ENCODE measurements at places on chromosomes 7 and 10. TPM values are rescaled to one million over a fixed set of nuclear protein-coding genes. Genes with fewer than 3 reads are reported as not detected.
A peak's percentile ranks its signal among the peaks of the same experiment; 100 is the strongest.

DNA sequence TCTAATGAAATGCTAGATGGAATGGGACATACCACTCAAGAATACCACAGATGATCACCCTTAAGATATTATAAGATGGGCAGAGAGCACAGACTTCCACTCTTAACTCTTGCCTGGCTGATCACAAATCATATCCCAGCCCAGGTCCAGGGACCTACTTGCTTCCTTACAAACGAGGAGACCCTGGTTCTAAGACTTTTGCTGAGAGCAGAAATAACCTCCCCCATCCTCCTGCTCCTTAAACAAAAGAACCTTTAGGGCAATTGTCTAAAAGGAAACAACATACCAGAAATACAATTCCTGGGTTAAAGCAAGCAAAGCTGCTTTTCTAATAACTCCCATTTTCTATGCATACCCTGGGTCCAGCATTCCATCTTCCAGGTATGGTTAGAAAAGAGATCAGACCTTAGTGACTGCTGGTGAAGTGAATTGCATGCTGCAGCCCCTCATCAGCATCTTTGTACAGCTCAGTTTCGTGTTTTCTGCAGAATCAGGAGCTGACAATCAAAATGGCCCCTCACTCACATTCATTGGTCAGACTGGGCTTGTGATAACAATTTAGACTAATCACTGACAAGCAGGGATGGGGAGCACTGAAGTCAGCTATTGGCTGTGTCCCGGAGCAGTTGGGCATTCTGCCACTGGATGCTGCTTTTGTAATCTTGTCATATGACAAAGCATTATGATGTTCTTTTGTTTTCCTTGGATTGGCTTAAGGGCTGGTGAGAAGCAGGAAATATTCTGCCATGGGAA lies 14.6 kb downstream of the IFIT3 start:
- peak; percentile 61 for DNase-seq

DNA sequence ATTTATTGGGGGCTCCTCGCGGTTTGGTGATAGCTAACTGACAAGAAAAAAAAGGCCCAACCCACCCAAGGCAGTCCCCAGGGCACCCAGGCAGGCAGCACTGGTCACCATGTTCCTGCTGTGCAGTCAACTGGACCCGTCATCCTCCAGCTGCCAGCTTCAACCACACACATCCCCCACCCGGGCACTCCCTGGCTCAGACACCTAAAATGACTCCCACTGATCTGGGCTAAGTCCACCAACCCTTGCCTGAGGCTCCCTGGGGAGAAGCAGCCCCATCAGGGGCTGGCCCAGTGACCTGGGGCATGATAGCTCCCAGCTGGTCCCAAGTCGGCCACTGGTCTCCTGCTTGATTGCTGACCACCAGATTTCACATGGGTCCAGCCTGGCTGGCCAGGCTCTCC lies 161.8 kb downstream of the NRF1 start:
- no peak for DNase-seq

GRCh38 chr10:118108194-118109026 lies 61.7 kb upstream of the RAB11FIP2 start:
- DNase-seq = no peak

DNA sequence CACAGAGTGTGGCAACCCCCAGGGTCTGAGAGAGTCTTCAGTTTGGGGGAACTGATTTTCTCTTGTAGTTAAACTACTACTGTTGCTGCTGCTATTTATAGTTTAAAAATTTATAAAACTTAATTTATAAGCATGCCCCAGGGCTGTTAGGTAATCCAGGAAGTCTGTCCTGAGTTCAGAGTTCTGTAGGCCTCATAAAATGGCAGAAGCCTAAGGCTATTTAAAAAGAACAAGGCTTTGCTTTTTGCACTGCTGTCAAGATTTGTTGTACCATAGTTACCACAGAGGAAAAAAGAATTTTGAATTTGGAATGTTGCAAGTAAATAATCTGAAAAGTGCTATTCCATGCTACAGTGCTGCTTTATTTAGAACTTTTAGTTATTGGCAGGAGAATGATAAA lies 66.1 kb downstream of the AGK start:
- no peak for DNase-seq

DNA sequence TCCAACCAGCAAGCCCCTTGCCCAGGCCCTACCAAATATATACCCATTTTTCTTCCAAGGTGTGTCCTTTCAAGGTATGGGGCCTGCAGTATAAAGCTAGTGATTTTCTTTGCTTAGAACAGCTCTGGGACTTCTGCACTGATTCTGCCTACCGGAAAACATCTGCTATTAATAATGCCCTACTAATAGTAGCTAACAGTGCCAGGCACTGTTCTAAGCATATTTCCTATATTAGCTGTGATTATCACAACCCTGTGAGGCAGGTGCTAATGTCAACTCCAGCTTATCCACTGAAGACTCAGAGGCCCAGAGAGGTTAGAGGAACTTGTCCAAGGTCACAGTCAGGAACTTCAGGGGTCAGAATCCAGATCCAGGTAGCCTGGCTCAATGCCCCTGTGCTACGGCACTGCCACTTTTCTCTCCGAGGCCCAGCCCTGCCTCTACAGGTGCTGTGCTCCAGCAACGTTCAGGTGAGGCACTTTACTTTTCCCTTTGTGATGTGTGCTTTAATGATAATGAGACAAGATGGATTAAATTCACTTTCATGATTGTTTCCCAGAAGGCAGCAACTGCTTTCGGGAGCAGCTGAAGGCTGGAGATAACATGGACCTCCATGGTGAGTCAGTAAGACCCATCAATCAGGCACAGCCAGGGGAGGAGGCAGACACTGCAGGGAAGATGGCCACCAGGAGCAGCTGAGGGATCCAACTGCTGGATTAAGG lies 26.7 kb downstream of the TAS2R41 start:
- no peak for DNase-seq

DNA sequence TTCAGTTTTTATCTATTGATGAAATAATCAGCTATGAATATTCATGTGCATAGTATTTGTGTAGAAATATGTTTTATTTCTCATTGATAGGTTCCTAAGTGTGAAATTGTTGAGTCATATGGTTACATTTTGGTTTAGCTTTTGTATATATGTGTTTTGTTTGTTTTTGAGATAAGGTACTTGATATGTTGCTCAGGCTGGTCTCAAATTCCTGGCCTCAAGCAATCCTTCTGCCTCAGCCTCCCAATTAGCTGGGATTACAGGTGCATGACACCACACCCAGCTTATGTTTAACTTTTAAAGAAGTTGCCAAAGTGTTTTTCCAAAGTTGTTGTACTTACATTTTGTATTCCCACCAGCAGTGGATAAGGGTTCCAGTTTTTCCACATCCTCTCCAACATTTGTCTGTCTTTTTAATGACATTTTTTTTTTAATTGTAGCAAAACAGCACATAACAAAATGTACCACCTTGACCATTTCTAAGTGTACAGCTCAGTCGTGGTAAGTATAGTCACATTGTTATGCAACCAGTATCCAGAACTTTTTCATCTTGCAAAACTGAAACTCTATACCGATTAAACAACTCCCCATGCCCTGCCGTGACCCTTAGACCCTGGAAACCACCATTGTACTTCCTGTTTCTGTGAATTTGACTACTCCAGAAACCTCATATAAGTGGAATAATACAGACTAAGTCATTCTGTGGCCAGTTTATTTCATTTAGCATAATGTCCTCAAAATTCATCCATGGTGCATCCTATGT lies 12.6 kb upstream of the UBE2D1 start:
- DNase-seq = no peak

GRCh38 chr7:95622001-95622549 lies 25.8 kb upstream of the PDK4 start:
- DNase-seq = no peak

DNA sequence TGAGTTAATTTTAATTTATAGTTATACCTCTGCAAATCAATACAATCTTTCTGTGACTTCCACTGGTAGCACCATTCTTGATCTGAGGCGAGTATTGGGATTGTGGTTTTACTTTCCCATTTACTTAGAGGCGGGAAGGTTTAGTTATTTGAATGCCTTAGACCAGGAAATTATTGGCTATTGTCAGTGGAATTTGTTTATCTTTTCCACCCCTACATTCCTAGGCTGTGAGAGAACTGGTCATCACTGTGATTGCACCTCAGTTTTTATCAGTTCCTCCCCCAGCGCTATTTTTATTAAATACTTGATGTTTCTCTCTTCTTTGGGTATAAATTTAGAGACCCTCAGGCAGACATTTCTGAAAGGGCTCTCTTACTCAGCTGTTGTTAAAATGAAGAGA lies 29.9 kb downstream of the CDK14 start:
- DNase-seq = no peak

DNA sequence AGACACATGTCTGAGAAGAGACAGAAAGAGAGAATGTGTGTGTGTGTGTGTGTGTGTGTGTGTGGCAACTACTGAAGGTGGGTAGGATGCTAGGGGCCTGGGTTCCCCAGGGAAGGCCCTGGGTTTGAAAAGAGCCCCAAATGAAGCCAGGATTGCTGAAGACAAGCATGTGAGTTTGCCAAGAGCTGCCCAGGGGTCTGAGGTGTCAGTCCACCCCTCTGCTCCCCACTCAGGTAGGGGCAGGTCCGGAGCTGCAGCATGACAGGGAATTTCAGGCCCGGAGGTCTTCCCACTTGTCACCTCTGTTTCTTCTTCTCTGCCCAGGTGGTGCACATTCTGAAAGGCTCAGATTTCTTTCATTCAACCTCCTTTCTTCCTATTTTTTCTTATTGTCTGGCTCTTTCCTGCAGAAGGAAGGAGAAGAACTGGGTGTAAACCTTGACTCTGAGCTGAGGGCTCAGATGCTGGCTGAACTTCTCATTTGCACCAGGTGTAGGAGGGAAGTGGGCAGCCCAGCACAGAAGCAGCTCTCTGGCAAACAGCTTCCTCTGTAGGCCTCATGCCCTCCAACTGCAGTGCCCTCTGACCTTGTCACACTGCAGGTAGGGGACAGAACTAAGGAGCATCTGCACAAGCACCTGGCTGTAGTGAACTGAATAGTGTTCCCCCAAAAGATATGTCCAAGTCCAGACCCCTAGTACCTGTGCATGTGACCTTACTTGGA lies 79.6 kb upstream of the LRRC4 start:
- DNase-seq = no peak

GRCh38 chr7:34406848-34407530 lies 251.0 kb upstream of the NPSR1 start:
- no peak for DNase-seq

DNA sequence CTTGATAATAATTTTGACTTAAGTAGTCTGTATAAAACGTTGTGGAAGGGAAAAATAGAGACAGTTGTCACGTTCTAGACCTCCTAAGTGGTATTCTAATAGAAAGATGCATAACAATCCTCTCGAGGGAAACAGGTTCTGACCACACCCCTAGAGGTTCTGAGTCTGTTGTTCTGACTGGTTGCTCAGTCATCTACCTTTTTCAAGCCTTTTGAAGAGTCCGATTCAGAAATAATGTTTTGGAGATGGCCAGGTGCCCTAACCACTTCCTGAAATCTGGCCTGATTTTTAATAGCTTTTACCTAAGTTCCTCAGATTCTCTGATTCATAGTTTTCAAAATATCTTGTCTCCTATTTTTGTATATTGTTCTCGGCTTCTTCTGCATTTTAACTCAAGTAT lies 175.6 kb downstream of the HDAC9 start:
- DNase-seq = no peak

DNA sequence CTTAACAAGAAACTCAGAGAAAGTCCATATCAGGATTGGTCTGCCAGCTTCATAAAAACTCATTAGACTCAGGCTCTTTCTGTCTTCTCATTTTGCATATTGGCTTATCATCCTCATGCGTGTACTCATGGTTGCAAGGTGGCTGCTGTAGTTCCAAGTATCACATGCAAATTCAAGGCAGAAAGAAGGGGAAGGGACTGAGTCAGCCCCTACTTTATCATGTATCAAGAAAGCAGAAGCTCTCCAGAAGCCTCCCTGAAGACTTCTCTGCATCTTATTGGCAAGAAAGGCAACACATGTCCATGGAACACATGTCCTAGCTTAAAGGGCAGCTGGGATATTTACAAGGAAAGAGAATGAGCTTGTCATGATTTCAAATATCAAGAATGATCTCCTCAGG lies 19.4 kb upstream of the EZH2 start:
- no peak for DNase-seq

UCN3 gene
- polyA plus RNA-seq = not detected

TUBAL3 gene
- polyA plus RNA-seq = 0.27 TPM

ITIH2 gene
- not detected for polyA plus RNA-seq

MUC12 gene
- 0.19 TPM for polyA plus RNA-seq

All from heart left ventricle (tissue), 16 donors.